ENCODE measurements at places on chromosomes 7 and 10. TPM values are rescaled to one million over a fixed set of nuclear protein-coding genes. Genes with fewer than 3 reads are reported as not detected.

The AGAP5 gene
- 1.0 TPM for total RNA-seq

The IGF2BP3 gene
- total RNA-seq = 63.3 TPM

DNA sequence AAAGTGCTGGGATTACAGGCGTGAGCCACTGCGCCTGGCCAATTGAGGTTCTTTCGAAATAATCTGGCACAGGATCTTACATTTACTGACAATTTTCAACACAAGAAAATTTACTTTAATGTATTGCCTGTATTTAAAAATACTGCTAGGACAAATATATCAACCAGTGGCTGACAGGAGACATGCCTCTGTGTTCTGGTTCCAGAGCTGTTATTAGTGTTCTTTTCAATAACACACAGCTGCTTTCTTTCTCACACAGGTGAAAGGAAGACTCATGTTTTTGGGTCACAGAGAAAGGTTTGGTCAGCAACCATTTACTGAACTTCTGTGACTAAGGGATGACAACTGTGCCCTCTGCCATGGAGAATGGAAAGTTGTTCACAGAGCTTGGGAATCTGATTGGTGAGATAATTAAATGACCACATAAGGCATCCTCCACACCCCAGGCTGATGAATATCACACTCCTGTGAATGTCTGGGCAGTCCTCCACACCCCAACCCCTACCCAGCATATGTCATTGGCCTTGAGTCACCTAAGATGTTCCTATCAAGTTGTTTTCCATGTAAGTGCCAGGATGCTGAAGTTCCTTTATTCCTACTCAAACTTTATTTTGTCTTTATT is 180.1 kb downstream of the RAPGEF5 start:
- no peak for DNase-seq

The GPR15LG gene
- total RNA-seq = not detected

DNA sequence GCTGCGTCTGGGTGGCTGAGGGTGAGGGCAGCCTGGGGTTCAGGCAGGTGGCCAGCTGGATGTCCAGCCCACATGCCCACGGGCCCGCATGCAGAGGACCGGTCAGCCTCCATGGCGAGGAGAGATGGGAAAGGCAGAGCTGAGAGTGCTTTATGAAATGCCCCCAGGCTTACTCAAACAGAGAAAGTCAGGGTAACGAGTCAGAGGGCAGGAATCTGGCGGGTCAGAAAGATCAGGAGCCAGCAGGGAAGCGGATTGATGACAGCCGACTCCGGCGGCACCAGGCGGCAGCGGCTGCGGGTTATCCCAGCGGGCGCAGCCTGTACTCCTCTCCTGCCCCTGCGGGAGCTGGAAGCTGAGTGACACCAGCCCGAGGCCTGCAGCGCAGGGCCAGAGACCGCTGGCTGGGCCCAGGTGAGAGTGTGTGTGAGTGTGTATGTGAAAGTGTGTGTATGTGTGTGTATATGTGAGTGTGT is 13.4 kb downstream of the SLC13A4 start:
- DNase-seq = peak; percentile 92

DNA sequence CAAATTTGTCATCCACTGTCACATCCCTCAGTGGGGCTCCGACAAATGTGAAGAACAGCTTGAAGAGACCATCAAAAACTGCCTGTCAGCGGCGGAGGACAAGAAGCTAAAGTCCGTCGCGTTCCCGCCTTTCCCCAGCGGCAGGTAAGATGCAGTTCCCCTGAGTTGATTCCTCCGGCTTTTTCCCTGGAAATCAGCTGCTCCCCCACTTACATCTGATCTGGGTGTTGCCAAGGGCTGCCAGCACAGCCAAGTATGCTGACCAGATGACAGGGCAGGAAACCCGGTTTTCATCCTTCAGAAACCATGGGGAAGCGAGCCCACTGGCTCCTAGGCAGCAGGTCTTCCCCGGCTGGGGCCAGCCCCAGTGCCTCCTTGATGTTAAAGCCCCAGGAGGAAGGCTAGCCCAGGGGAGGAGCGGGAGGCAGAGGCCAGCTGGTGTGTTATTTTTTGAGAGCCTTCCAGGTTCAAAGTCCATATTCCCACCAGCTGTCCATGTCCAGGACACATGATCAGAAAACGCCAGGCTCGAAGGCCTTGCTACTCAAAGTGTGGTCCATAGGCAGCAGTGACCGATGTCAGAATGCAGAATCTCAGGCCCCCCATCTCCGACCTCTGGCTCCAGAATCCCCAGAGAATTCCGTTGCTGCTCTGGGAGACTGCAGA is 23.4 kb downstream of the AIFM2 start:
- DNase-seq = no peak

The ZNF727 gene
- not detected for total RNA-seq

GRCh38 chr7:66634816-66635215 is 6.1 kb downstream of the KCTD7 start:
- no peak for DNase-seq

DNA sequence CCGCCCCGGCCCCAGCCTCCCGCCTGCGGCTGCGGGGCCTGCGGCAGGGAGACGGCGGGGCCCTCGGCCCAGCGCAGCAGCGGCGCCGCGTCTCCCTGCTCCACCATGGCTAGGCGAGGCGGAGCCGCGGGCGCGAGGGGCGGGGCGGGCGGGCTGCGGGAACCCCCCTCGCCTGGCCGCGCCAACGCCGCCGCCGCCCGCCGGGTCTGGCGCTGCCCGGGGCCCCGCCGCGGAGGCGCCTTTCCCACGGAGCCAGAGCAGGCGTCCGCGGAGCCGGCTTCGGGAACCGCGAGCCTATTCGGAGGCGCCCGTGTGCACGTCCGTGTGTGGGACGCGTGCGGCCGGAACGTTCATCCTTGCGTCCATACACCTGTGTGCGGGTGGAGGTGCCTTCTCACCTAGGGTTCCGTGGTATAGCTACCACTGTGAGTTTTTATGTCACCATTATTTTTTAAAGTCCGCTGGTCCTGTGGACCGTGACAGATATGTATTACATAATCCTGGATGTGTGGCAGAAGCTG is at the start of gene DENND11:
DENND11 (minus strand) TSS at position 120 of the 521 bp plus-strand sequence; CDS start at position 107, 13 bp downstream.
- DNase-seq = no peak

DNA sequence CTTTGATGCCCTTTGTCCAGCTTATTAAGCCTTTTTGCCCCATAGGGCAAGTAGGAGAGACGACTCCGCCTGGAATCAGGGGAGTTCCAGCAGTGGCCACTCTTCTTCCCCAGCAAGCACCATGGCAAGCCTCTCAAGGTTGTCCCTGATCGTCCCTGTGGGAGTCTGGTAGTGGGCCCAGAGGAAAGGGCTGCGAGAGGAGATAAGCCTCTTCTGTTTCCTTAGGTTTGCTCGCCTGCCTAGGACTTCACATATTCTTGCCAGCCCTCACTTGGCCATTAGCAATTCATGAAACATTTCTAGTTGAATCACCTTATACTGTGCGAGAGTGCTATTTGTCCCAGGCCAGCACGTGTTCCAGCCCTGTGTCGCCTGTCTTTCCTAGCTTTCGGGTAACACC is 47.8 kb upstream of the CPN1 start:
- no peak for DNase-seq

DNA sequence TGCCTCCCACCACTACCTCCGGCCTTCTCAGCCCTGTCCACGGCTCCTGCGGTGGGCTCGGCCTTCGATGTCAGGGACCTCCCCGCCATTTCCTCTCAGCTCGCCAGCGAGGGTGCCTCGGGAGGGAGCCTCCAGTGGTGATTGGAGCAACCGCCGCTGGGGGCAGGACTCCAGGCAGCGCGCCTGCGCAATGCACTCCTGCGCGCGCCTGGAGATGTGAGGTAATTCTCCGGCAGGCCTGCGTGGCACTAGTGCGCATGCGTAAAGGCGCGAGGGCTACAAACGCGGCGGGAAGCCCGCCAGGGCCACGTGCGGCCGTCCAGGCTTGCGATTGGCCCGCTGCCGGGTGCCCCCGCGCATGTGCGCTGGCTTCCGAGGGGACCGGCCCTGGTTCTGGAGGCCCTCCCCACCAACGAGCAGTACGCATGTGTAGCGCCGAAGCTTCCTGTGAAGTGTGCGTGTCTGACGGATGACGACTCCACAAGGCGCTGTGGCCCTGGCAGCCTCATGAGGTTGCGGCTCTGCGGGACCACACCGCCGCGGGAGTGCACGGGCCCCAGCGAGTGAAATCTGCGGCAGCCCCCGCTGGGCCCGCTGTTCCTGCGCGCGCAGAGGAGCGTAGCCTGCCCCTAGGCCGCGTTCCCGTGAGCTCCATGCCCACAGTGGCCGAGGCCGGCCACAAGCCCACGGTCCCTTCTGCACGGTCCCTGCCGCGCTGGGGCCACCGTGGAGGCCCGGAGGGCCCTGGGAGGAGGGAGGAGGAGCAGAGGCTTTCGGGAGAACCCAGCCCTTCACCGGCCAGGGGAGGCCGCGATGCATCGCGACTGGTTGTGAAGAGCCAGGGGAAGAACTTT is at the start of gene SYCE1:
SYCE1 (minus strand) TSS at position 143 of the 854 bp plus-strand sequence; CDS start at position 89, 54 bp downstream.
- DNase-seq = no peak

DNA sequence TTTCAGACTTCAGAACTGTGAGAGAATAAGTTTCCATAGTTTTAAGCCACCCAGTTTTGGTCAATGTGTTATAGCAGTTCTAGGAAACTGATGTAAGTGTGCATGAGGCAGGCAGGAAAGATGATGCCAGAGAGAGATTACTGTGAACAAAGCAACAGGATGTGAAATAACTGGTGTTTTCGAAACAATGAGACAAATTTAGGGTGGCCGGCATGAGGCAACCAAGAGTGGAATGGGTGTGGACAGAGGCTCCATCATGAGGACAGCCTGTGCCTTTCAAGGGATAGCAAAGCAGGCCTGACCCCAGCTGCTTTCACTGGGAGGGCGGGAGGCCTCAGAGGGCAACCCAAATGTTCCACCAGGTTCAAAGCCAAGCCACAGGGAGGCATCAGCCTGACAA is 67.3 kb upstream of the UCN3 start:
- DNase-seq = peak; percentile 43

DNA sequence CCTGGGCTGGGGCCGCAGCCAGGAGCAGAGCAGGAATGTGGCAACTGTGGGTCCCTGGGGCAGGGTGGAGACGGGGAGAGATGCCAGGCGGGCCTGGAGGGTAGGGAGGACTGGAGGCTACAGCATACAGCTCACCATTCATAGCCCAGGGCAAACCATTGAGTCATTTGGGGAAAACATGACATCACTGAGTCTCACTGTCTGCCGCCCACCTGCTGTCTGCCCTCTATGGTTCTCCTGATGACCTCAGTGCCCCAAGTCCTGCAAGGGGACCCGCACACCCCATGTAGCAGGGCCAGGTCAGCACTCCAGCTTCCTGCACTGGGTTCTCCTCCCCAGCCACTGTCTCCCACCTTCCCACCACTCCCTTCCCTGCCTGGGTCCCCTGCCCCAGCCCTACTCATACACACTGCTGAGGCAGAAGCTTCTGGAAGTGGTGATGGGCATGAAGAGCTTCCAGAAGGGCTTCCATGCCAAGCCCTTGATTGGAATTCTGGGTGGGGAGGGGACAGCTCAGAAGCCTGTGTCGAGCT is 10.4 kb downstream of the CHST3 start:
- peak; percentile 93 for DNase-seq

Measured in LHCN-M2 (cell line).